Stimulated activated CD4-positive, alpha-beta T cell treated with anti-CD3 and anti-CD28 coated beads, Interleukin-1b, Interleukin-23, amount 100 ng/mL, for 1 hour (primary cell): ENCODE measurements at places on chromosomes 12 and 14.

- no peak for DNase-seq
Observed at GRCh38 chr12:71858848-71859247, 19.3 kb downstream of the TBC1D15 start.

- no peak for DNase-seq
Observed at GRCh38 chr14:97581016-97581415, 783.8 kb downstream of the VRK1 start.

- DNase-seq, result no peak
Observed at GRCh38 chr14:75264036-75264435, 14.6 kb upstream of the FOS start.

DNA sequence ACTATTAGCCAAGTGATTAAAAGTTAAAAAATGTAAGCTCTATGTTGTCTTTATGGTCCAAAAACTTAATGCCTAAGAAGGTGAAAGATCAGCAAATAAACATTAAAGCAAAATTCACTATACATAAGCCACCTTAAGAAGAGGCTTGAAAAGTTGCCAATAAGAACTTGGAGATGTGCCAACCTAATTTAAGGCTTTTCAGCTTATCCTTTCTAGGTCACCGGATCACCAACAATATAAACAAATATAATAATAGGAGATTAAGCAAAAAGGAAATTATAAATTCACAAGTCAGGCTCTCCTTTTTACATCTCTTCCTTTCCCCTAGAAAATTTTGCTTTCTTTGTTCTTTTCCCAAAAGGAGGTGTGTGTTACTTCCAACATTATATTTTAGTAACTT lies 30.9 kb downstream of the SLC2A3 start:
- no peak for DNase-seq

DNA sequence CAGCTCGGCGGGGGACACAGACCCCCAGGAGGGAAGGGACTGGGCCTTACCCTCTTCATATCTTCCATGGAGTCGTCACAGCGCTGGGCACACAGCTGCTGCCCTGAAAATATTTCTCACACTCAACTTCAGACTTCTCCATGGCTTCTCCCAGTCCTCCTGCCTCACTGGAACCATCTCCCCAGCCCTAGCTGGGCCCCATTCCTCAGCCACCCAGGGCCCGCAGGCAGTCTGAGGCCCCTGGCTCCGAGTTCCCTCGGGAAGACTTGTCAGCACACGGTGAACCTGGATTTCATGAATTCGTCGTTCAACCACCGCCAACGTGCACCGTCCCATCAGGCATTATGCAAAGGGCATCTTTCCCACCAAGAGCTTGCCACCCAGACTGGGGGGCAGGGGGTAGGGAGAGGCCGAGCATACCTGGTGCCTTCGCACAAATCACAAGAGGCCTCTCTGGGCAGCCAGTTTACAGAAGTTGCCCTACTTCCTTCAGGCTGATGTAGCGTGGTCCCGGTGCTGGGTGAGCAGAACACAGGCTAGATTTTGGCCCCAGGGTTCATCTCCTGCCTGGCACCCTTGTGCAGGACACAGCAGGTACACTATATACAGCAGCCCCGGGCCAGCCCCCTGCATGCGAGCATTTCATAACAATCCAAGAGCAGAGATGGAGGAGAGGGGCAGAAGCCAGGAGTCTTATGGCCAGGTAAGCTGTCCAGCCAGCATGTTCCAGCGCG lies 44.2 kb downstream of the LTBP2 start:
- no peak for DNase-seq

DNA sequence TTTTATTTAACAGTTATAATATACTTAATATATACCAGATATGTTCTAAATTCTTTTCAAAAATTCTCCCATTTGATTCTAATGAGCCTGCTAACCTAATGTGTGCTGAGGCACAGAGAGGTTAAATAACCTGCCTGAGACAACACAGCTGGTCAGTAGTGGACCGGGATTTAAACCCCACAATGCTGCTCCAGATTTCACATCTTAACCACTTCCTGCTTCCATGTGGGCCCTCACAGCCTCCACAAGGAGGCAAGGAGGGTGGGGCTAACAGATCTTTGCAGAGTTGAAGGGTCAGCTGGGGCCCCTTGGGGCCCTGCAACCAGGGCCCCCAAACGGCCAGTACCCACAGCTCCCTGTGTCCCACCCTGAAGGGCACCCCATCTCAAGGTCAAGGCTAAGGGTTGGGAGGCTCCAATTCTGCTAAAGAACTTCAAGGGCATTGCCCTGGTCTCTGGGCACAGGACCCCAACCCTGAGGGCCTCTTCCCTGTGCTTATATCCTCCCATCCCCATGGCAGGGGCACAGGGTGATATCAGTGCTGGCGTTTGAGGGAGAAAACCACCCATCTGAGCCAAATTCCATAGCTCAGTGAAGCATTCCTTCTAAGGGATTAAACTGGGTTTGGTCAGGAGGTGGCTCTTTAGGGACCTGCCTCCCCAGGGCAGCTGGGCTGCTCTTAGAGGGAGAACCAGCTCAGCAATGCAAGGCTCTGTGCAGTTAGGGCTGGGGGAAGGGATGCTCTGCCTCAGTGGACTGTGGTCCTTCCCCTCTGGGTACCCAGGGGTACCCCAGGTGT lies 2.2 kb downstream of the KRT80 start:
- DNase-seq, result no peak

GRCh38 chr12:14284184-14284722 lies 81.2 kb upstream of the ATF7IP start:
- no peak for DNase-seq

DNA sequence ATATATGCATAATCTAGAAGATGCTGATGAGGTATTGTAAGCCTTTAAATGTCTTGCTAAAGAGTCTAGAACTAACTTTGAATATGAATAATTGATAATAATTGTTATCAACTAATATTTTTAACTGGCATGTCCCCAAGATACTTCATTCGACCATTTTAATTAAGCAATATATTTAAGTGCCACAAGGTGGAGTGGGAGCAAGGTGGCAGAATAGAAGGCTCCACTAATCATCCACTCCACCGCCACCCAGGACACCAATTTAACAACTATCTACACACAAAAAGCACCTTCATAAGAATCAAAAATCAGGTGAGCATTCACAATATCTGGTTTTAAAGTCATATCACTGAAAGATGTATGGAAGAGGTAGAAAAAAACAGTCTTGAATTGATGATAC lies 409.6 kb downstream of the SEC23A start:
- no peak for DNase-seq

GRCh38 chr12:29599381-29599780 lies 101.9 kb upstream of the OVCH1 start:
- no peak for DNase-seq

DNA sequence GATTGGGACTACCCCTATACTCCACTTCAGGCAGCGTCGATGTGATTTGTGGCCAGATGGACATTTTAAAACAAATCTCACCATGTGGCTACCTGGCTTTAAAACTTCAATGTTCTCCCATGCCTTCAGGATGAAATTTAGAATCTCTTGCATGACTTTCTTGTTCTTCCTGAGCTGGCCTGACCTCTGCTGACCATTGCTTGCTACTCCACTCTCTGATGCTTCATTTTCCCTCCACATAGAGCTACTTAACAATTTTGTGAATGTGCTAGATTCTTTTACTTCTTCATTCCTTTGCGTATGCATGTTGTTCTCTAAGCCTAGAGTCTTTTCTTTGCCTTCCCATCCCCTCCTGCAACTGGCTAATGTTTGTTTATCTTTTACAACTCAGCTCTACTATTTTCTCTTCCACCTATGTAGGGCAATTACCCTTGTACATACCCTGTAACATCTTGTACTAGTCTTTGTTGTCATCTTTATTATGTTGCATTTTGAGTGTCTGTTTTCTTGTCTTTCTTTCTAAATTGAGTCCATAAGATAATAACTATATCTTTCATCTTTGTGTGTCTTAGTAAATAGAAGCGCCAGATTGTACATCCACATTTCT lies 41.2 kb downstream of the YLPM1 start:
- DNase-seq, result no peak

- DNase-seq, result no peak
Observed at GRCh38 chr14:69108358-69108757, 44.6 kb downstream of the DCAF5 start.

DNA sequence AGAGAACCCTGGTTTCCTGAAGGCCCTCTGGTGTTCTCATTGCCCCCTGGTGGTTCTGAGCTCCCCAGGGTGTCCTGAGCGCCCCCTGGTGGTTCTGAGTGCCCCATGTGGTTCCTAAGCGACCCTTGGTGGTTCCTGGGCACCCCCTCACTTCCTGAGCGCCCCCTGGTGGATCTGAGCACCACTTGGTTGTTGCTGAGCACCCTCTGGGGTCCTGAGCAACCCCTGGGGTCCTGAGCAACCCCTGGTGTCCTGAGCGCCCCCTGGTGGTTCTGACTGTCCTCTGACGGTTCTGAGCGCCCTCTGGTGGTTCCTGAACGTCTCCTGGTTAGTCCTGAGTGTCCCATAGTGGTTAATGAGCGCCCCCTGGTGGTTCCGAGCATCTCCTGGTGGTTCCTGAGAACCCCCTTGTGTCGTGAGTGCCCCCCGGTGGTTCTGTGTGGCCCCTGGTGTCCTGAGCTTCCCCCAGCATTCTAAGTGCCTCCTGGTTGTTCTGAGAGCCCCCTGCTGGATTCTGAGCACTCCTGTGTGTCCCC lies 568.3 kb downstream of the TMEM121 start:
- peak; percentile 23 for DNase-seq

DNA sequence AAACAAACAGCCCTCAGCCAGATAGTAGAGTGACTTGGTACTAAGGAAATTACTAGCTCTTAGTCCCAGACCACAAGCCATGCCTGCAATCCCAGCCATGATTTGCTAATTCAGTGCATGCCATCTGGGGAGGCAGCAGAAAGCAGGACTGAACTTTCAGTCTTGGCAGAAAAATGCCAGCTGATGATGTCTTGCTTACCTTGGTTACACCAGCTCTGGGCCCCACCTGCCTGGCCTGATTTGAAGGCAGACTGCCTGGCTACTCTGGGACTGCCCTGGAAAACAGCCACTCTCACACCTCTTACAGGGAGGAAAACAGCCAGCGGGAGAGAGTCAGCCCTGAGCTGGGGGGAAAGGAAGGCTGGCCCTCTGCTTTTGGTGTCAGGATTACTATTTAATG lies 4.6 kb upstream of the UNC119B start:
- no peak for DNase-seq

DNA sequence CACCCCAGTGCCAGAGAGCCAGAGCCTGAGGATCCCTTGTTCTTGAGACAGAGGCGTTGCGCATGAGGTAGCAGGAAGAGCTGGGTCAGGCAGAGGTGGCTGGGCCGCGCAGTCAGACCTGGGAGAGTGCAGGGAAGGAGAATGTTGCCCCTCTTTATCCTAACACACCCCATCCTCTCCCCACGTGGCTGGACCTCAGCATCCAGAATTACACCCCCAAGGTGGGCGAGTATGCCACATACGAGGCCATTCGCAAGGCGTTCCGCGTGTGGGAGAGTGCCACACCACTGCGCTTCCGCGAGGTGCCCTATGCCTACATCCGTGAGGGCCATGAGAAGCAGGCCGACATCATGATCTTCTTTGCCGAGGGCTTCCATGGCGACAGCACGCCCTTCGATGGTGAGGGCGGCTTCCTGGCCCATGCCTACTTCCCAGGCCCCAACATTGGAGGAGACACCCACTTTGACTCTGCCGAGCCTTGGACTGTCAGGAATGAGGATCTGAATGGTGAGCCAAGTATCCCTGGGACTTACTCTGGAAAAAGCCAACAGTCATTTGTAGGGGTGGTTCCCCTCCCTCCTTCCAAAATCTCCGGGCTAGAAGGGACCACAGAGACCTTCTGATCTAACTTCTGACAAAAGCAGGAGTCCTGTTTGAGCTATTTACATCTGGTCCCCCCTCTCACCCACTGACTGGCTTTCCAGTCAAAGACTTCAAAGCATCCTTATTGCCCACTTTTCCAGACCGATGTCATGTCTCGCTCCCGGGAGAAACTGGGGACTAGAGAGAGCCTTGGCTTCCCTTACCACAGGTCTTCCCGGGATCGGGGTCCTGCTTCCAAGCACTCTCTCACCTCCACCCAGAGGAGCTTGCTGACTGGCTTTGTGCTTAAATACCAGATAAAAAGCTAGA lies 6.1 kb downstream of the MMP14 start:
- DNase-seq, result no peak

GRCh38 chr12:51897181-51897580 lies 9.3 kb downstream of the ANKRD33 start:
- no peak for DNase-seq

DNA sequence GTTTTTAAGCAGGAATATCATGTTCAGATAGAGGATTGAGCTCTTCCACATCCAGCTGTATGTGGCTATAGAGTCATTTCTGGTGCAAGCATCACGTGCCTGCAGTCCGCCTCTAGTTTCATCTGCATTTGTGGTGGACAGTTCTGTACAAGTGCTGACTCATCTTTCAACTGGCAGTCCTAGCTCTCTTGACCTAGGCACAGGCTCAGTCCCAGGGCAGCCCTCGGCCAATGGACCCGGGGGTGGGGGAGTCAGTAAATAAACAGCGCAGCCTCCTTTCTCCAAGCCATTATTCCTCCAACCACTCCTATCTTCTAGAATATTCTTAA lies 41.8 kb upstream of the FRMD6 start:
- no peak for DNase-seq

GRCh38 chr12:98721204-98721702 lies 76.2 kb downstream of the APAF1 start:
- DNase-seq, result no peak

DNA sequence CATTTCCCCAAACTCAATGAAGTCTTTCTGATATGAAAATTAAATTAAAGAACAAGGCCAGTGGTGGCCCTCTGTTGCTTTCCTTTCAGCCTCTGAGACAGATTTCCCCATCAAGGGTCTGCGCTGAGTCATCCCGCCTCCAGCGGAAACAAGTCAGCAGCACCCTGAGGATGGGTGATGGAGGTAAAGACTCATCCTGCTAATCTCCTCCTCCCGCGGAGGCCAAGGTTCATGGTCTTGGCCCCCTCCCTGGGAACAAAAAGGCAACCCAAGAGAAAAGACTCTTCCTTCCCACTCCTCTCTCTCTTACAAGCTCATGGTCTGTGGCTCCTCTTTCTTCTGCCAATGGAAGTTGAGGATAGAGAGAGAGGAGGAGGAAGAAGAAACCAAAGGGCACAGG lies 9.0 kb upstream of the NUMB start:
- DNase-seq, result no peak

- DNase-seq, result no peak
Observed at GRCh38 chr14:87748558-87748957, 244.4 kb downstream of the GALC start.

DNA sequence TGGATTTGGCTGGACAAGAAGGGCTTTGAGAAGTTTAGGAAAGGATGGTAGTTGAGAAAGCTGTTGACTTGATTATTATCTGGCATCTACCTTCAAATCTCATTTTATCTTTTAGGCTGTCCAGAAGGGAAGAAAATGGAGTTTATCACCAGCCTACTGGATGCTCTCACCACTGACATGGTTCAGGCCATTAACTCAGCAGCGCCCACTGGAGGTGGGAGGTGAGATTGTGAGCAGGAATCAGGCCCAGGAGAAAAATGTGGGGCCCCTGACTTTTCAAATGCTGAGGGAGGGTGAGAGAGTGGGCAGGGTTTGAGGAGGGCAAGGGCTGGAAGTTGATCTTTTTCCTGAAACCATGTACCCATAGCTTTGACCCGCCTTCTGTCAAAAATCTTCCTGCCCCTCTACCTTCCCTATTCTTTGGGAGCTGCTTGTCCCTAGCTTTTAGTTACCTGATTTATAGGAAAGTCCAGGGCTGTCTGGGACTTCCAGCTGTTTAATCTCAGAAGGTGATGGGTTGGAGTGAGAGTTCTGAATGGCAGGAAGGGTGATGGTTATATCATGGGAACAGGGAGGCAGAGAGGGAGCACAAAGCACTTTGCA lies 134.2 kb downstream of the SMOC1 start:
- DNase-seq, result no peak
